ENCODE measurements at places on chromosomes 7 and 10. TPM values are rescaled to one million over a fixed set of nuclear protein-coding genes. Genes with fewer than 3 reads are reported as not detected.

DNA sequence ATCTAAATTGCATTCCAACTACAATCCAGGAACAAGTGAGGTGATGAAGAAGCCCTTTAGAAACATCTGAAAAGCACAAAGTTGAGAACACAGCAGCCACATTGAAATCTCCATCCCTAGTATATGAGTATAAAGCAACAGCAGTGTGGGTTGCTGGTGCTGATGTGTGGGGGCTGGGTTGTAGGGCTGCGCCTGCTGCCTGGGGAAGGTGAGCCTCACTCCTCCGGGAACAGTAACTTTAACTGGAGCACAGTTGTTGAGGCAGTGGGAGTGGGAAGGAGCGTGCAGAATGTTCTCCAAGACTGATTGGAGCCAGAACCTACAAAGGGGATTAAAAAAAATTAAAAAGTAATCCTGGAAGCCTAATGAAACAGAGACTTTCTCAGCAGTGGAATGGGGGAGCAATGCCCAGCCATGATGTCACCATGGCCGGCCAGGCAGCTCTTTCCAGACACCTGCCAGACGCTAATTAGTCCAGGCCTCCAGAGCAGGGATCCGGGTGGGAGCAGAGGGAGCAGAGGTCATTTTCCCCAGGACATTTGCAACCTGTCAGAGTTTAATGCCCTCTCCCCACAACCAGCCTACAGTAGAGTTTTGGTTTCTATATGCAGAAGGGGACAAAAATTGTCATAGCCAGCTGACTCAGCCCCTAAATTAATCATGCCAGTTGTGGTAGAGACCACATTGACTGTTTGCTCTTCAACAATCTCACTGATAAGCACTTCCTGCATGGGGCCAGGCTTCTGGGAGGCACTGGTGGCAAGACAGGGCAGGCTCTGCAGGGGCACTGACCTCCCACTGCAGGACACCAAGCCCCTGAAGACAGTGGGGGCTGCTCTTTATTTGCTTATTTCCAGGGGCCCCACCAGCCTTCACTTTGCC is 133.0 kb upstream of the ZNF32 start:
- peak; percentile 15 for DNase-seq

The DKK1 gene
- total RNA-seq = 74.7 TPM

The ANKRD26 gene
- 8.6 TPM for total RNA-seq

The VSIR gene
- total RNA-seq = 5.0 TPM

GRCh38 chr7:20417260-20417659 is 86.6 kb downstream of the ITGB8 start:
- DNase-seq = no peak
